ENCODE measurements at places on chromosomes 5 and 9.
A peak's percentile ranks its signal among the peaks of the same experiment; 100 is the strongest.

DNA sequence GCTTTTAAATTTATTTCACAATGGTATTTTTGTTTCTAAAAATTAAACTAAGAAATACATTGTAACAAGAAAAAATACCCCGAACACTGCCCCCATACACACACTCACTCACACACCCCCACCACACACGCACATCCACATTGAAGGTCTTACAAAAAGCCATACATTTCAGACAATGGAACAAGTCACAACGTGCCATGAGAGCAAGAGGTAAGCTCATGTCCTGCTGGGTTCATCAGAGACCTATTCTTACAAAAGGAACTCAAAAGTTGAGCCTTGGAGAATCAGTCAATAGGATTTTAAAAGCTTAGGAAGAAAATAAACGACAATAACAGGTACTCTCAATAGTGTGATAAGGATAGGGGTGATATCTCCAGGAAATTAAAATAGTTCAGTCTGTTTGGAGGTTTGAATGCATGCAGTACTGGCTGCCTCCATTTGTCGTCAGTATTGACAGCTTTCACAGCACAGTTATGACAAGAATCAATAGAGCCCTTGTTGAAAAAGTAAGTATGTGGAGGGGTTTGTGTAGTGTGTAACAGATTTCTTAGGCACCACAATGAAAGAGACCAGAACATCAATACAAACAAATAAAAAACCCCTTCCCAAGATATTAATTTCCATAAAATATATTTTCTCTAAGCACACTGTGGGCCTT is 1826.2 kb upstream of the CDH6 start:
- peak; percentile 23 for DNase-seq

DNA sequence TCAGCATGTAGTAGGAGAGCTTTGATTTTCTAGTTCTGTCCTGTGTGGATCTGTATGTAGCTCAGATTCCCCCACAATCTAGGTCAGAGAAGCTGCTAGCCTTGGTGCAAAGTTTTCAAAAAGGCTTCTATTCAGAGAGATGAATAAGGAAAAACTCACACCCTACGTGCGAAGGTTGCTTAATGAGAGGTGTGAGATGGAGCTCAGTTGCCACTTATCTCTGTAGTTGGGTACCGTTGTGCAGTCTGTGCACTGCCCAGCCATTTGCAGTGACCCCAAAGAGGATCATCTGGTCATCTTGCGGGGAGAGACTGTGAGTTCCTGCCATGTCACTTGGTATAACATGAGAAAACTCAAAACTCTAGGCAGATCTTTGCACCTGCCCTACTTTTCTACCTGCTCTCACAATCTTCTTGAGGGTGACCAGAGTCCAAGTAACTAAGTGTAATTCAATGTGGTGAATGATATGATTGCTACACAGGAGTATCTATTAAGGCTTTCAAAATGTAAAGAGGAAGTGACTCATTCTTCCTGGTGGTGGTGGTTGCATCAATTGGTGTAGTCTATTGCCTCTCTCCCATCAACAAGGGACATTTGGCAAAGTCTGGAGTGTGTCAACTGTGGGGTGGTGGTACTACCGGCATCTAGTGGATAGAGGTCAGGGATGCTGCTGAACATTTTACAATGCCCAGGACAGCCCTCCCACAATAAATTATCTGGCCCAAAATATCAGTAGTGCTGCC is 65.2 kb downstream of the TMC1 start:
- no peak for DNase-seq

- DNase-seq = no peak
These were observed 232.9 kb downstream of the SYK start for GRCh38 chr9:91034521-91034920.

DNA sequence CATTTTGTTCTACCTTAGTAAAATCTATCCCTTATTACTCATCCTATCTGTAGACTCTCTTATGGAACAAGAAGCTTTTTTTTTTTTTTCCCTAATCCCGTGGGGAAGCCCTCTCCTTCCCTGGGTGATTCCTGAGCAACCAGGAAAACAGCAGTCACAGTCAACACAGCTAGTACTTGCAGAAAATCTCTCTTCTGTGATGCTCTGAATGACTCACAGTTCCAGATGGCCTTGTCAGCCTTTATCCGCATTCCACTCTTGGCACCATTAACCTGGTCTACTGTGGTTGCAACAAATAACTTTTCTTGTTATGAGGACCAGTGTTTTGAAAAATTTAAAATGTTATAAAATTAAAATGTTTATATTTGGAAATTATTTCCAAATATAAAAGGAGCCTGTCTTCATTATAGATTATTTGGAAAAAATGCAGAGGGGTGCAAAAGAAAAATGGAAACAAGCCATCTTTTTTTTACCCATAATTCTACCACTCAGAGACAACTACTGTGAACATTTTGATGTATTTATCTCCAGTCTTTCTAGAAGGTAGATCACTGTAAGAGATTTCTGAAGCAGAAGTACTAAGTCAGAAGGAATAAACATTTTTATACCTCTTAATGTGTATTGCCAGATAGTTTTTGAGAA is 486.7 kb downstream of the RAB3C start:
- no peak for DNase-seq

GRCh38 chr9:131826966-131827525 is 87.2 kb upstream of the RAPGEF1 start:
- no peak for DNase-seq

DNA sequence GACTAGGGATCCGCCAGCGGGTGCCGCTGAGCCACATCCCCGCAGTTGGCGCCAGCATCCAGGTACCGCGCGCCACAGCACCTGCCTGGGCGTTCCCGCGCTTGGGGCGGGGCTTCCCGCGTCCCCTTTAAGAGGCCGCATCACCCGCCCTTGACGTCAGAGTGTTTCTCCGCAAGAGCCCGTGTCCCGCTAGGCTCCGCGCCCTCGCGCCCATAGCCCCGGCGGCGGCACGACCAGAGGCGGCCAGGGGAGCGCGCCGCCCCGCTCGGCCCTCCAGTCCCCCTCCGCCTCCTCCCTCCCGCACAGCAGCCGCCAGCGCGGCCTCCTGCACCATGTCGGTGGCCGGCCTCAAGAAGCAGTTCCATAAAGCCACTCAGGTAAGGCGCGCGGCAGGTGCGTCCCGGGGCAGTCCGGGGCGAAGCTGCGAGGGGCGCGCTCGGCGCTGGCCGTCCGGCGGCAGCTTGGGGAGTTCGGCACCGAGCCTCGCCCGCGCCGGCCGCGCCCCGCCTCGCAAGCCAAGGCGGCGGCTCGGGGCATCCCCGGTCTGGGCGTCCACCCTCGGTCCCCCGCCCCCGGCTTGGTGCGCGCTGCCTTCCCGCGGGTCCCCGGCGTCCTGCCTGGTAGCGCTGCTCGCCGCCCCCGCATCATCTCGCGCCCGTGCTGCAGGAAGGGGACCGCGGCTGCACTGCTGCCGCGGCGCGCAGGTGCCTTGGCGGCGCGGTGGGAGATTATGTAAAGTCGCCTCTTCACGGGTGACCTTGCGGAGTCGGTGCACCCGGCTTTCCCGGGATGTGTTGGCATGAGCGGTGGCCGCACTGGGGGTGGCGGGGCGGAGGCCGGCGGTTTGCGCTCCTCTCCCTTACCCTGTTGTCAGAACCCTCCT is at the start of gene SH3GL2:
Gene SH3GL2, plus strand, starts transcription at position 156 of the 883 bp plus-strand sequence.
- peak; percentile 90 for DNase-seq

GRCh38 chr5:95803271-95804148 is 19.0 kb downstream of the GLRX start:
- no peak for DNase-seq

GRCh38 chr9:120030847-120031246 is 549.1 kb downstream of the CDK5RAP2 start:
- no peak for DNase-seq

- DNase-seq = no peak
These were observed 16.9 kb downstream of the PDGFRB start for GRCh38 chr5:150138551-150139265.

- DNase-seq = no peak
These were observed 230.7 kb downstream of the ASTN2 start for GRCh38 chr9:117184173-117184572.

GRCh38 chr9:107703651-107704050 is 214.1 kb upstream of the KLF4 start:
- no peak for DNase-seq

DNA sequence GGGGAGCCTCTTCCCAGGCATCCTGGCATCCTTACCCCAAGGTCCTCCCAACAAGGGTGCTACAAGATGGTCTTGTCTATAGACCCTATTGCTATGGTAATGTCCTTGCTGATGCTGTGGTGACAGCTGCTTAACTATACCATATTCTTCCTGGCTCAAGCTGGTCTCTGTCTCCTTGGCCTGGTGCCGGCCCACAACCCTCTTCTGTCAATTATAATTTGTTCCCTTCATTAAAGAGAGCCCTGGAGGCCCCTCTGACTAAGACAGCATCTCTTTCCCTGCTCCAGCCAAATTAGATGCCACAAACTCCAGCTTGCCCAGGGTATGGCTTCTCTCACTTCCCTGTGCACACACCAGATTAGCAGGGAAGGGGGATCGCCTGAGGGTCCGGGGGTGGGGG is 86.7 kb downstream of the PSD2 start:
- DNase-seq = no peak

GRCh38 chr9:8486095-8486494 is 686.5 kb upstream of the DMAC1 start:
- DNase-seq = peak; percentile 33

DNA sequence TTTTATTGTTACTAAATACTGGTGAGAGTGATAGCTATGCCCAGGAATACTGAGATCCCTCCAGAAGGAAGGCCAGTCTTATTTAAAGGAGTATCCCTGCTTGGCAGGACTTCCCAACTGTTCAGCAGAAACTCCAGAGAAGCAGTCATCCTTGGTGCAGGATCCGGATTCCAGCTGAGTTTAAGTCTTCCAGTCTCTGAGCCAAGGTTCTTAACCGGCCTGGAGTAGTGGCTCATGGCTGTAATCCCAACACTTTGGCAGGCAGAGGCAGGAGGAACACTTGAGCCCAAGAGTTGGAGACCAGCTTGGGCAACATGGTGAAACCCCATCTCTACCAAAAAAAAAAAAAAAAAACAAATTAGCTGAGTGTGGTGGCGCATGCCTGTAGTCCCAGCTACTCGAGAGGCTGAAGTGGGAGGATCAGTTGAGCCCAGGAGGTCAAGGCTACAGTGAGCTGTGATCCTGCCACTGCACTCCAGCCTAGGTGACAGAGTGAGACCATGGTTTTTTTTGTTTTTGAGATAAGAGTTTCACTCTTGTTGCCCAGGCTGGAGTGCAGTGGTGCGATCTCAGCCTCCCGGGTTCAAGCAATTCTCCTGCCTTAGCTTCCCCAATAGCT is 7.6 kb downstream of the NAIF1 start:
- DNase-seq = no peak

DNA sequence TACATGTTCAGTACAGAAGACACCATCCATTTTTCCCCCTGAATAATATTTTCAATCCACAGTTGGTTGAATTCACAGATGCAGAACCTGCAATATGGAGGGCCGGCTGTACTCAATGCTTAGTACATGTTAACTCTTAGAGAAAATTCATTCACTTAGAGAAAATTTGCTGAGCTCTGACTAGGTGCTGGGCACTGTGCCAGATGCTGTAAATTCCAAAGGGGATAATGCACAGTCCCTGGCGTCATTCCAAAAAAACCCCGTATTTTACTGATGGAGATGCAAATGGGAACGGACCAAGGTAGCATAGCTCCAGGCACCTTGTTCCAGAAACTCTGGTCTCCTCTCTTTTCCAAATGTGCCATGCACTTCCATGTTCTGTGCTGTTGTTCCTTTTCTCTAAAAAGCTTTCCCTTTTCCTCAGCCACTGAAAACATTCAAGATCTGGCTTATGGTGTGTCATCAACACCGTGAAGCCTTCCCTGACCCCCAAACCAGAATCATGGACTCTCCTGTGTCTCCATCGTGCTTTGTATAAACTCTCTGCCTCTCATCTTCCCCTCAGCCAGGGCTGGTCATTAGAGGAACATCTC is 55.7 kb upstream of the COL15A1 start:
- DNase-seq = peak; percentile 83

GRCh38 chr5:142808878-142809598 is 38.9 kb downstream of the ARHGAP26 start:
- peak; percentile 19 for DNase-seq

DNA sequence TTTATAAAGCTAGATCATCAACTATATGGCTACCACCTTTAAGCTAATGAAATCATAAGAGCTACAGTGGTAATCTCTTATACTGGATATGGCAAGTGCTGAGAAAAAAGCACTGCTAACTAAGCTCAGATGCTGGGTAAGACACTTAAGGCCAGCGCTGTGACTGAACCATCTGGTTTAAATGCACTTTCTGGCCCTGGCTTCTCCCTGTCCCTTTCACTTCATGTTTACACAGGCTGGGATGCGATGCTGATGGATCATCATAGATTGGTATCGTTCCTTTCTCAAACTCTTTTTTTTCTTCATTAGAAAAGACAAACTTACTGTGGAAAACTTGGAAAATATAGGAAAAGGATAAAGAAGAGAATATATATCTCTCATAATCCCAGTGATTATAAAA is 52.3 kb downstream of the KIF24 start:
- DNase-seq = no peak

DNA sequence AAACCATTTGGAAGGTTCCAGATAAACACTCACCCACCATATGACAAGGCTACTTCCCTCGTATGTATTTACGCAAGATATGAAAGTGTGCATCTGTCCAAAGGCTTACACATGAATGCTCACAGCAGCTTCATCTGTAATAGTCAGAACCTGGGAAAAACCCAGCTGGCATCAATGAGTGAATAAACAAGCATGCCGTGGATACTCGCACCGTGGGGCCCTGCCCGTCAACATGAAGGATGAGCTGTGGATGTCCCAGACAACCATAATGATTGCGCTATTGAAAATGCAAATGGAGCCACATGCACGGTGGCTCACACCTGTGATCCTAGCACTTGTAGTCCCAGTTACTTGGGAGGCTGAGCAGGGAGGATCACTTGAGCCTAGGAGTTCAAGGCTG is 60.6 kb upstream of the FCN1 start:
- no peak for DNase-seq

DNA sequence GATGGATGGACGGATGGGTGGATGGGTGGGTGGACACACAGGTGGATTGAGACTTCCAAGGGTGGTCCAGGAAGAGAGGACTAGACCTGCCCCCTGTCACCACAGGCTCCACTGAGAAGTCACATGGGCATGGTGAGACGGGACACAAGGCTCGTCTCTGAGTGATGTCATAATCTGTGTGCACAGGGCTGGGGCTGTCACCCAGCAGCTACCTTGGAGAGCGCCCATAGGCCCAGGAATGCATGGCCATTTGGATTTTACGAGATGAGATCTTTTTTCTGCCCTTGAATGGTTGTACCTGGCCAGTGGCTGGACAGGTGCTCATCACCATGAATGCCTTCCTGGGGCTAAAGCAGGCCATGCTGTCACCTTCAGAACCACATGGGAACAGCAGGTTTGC is 3.1 kb downstream of the OLFM1 start:
- no peak for DNase-seq

All from NCI-H1105 treated with DMSO at 0.1 percent for 48 hours (cell line).